ENCODE measurements at places on chromosomes 16 and 17.

DNA sequence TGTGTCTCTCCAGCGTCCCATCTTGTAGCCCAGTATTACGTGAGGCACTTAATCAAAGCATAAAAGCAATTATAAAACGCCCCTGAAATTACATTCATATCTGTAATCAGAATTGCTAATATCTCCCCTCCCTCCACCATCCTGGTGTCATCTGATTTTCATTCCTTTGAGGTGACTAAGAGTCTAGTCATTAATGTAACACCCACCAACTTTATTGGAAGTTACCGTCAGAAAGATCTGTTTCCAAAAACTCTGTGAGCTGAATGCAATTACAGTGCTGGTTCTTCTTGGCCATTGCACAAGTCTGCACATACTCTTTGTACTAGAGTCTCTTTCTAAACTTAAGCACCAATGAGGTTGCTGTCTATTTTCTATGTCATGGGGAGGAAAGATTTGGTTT, 12.5 kb upstream of the MAF start:
- no peak for DNase-seq

GRCh38 chr16:61309386-61309785, 726.9 kb downstream of the CDH8 start:
- DNase-seq, result no peak

DNA sequence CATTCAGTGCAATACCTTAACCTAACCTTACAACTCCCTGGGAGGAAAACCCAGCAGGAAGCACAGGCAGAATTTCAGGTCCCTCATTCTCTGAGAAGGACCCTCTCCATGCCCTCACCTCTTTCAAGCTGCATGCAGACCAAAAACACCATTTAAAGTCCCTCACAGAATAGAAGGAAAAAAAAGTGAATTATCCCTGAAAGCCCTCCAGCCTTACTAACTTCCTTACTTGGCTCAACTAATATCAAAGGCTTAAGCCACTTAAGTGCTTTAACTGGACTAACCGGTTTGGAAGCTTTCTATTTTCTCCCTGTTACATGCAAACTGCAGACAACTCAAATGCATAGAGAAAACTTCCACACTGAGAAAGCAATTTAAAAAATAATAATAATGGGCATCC, 60.5 kb downstream of the ADAMTS18 start:
- DNase-seq, result no peak

- DNase-seq, result no peak
These were observed 198.9 kb downstream of the ZFHX3 start for GRCh38 chr16:72848759-72849664.

DNA sequence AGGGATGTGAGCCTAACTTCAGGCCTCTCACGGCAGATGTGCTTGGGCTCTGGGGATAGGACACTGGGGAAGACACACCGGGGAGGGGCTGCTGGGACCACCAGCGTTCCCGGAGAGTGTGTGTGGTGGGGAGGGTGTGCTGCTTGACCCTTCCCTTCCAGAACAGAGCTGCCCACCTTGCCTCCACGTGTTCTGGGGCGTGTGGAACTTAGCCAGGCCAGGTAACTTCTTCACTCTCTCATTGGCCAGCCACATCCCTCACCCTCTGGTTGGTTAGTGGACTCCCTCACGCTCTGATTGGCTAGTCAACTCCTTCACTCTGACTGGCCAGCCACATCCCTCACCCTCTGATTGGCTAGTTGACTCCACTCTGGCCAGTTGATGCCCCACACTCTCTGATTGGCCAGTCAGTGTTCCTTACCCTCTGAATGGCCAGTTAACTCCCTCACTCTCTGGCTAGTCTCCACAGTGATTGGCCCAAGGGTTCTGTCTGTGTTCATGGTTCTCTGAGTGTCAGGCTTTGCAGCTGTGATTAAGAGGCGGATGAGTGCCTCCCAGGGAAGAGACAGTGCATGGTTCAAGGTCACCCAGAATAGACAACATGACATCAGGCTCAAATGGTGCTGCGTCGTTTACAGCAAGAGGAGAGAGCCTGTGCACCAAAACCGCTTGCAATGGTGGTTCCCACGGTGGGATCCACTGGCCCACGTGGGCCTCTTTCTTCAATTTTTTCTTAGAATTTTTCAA, 10.0 kb downstream of the TMEM235 start:
- DNase-seq, result no peak

GRCh38 chr16:868846-869822, 68.6 kb upstream of the GNG13 start:
- no peak for DNase-seq

DNA sequence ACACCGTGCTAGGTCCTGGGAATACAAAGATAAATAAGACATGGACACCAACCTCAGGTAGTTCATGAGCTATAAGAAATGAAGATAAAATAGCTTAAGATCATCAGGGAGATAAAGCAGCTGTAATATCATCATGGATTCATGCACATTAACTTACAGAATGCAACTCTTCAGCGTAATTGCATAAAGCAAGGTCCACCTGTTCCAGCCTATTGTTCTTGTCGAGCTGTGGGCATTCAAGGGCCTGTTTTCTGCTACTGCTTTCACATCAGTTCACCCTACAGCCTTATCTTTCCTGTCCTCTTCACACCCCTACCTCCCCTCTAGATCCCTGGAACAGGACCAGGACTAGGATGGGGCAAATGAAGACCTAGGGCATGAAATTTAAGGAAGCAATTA, 133.9 kb downstream of the SPACA3 start:
- no peak for DNase-seq

DNA sequence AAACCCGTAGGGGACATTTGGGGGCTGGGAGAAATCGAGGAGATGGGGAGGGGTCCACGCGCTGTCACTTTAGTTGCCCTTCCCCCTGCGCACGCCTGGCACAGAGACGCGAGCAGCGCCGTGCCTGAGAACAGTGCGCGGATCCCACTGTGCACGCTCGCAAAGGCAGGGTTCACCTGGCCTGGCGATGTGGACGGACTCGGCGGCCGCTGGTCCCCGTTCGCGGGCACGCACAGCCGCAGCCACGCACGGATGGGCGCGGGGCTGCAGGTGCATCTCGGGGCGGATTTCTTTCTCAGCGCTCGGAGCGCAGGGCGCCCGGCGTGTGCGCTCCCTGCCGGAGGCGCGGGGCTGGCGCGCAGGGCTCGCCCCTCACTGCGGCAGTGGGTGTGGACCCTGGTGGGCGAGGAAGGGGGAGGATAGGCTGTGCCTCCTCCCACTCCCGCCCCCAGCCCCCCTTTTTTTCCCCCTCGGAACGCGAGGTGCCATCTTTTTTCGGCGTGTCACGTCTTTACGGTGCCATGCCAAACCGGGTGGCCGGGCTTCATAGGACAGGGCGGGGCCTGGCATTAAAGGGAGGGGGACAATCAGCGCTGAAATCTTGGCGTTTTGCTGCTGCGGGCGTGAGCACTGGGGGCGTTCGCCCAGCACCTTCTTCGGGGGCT, 1.1 kb downstream of the MAPT start:
- no peak for DNase-seq

DNA sequence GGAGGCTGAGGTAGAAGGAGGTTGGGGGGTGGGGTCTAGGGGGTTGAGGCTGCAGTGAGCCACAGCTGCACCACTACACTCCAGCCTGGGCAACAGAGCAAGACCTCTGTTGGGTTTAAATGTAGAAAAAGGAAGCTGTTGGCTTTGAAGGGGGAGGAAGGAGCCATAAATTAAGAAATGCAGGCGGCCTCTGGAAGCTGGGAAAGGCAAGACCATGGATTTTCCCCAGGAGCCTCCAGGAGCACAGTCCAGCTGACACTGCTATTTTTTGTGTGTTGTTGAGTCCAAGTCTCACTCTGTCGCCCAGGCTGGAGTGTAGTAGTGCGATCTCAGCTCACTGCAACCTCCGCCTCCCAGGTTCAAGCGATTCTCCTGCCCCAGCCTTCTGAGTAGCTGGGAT, 15.9 kb downstream of the LITAF start:
- DNase-seq, result no peak

Measured in cortex of kidney (tissue), 1 donor.